ENCODE measurements at places on chromosomes 13 and 19.
A peak's percentile ranks its signal among the peaks of the same experiment; 100 is the strongest.

GRCh38 chr13:33348366-33348765 is 62.8 kb upstream of the STARD13 start:
- no peak for DNase-seq

GRCh38 chr19:46668662-46669061 is 7.7 kb upstream of the DACT3 start:
- DNase-seq: no peak

DNA sequence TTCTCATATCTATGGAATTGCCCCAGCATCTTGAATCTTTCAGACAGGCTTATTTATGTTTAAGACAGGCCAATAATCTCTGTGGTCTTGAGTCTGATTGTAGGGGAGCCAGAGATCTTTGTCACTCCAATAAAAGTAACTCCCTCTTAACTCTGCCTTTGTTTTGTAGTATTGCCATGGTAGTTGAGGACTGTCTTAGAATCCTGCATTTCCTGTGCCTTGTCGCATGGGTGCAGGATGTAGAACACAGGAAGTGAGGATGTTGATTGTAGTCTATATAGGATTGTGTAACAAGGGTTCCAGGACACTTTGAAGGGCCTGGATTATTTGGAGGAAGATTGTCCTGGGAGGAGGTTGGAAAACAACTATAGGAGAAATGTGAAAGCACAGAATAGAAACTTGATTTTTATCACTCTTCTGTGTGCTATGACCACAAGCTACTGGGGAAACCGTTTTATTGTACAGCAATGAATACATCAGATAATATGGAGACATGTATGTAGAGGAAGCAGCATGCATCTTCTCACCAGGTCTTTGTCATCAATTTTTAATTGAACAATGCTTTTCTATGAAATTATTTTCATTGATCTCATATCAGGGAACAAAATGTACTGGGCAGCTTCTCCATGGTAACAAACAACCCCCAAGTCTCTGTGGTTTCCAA is 411.7 kb downstream of the FGF9 start:
- DNase-seq: no peak

DNA sequence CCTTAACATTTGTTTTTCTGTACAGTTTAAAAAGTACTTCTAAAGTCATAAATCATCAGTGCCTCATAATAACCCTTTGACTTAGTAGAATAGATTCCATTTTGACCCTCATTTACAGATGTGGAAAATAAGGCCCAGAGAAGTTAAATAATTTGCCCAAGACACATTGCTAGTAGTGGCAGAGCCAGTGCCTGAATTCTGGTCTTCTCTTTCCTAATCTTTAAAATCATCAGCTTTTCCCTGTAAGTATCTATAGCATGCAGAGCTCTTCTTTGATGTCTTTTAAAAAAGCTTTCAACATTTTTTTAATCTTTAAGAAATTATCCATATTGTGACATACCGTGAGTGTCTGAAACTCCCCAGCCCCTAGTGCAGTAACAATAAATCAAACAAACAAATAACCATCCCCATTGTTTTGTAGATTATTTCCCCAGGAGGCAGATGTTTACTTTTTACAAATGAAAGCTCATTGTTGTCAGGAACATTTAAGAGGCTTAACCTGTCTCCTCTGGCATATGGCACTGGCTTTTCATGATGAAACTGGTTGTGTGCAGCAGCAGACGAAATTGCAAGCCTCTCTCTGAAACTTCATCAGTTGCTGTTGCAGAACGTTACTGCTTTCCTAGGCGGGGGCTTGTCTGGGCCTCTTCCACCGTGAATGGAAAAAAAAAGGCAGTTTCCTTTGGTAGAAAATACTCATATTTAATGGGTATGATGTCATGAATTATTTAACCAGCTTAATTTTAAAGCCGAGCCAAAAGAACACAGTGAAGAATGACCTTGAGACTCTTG is 31.7 kb upstream of the PCDH8 start:
- DNase-seq: no peak

GRCh38 chr13:110387451-110388107 is 80.5 kb downstream of the COL4A2 start:
- peak; percentile 75 for DNase-seq

- DNase-seq: no peak
These were observed 16.8 kb upstream of the OR1M1 start for GRCh38 chr19:9070066-9070465.

- no peak for DNase-seq
These were observed 343.1 kb downstream of the TEX29 start for GRCh38 chr13:111663505-111663904.

- peak; percentile 54 for DNase-seq
These were observed 830 bp downstream of the NEK5 start for GRCh38 chr13:52127783-52128702.

- DNase-seq: peak; percentile 63
These were observed 41.6 kb downstream of the RFX2 start for GRCh38 chr19:6068711-6069110.

DNA sequence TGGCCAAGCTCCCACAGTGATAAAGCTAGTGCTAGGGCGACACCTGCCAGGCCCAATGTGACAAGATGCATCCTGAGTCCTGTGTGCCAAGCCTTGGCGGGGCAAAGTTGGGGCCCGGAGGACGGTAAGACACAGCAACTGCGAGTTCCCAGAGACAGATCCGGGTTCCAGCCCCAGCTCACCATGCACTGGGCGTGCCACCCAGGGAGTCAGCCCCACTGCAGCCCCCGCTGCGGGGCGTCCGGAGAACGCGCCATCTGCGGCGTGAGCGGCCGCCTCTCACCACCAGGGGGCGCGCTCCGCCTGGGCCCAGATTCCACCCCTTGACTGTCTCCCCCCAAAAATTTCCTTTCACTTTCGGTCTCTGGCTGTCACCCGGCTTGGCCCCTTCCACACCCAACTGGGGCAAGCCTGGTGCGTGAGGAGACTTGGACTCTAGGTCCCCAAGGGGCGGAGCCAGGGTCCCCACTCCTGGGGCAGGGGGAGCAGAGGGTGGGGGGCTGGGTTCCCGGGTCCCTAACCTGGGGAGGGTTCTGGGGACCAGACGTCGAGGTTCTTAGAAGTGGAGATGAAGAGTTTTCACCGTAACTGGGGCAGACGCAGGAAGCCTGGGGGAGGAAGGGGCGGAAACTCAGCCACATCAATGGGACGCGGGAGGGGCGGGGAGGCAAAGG is at the start of gene FLT3LG:
Gene FLT3LG (plus strand): TSS at position 348 of the 674 bp plus-strand sequence. CDS start 425 bp downstream, outside the sequence.
- peak; percentile 82 for DNase-seq

DNA sequence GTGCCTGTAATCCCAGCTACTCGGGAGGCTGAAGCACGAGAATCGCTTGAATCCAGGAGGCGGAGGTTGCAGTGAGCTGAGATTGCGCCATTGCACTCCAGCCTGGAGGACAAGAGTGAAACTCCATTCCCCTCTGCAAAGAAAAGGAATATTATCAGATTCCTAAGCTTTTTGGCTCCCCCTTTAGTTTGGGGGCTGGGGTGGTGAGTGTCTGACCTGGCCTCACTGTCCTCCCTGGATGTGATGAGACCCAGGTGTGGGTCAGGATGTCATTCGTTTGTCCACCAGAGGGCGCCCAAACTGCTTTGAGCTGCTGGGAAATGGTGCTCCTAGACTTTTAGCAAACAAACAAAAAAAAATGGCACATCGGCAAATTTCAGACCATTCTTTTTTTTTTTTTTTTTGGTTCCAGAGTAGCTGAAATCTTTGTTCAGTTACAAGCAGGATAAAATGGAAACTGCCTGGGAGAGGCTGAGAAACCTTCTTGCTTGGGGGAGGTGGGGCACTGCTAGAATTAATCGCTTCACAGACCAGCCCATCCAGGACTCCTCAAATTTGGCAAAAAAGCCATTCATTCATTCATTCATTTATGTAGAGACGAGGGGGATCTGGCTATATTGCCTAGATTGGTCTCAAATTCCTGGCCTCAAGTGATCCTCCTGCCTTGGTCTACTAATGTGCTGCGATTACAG is 29.4 kb downstream of the SPC24 start:
- peak; percentile 86 for DNase-seq

DNA sequence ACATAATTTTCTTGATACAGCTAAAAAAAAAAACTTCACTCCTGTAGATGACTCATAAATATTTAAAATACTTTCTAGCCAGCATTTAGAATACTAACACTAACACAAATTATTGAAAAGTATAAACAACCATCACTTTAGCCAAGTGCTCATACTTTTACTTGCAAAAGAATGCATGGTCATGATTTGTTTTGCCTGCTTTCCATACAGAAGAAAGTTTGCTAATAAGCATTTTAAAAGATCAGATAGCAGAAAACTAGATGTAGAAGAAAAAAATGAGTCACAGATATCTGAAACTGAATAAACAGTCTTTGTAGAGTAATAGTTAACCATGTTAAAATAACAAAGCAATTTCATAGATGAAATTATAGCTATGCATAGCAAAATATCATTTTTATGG is 2280.4 kb upstream of the PCDH20 start:
- DNase-seq: no peak

Data from ovary (tissue), 10 donors.